ENCODE measurements at places on chromosomes 2 and 18.

- no peak for DNase-seq
Observed at GRCh38 chr2:29323301-29323700, 208.1 kb downstream of the CLIP4 start.

GRCh38 chr2:39118786-39119499 is 1.9 kb downstream of the SOS1 start:
- peak; percentile 47 for DNase-seq

- DNase-seq = no peak
Observed at GRCh38 chr18:74928194-74928968, 280.6 kb downstream of the PTGR3 start.

GRCh38 chr2:75135776-75136400 is 63.4 kb downstream of the TACR1 start:
- no peak for DNase-seq

DNA sequence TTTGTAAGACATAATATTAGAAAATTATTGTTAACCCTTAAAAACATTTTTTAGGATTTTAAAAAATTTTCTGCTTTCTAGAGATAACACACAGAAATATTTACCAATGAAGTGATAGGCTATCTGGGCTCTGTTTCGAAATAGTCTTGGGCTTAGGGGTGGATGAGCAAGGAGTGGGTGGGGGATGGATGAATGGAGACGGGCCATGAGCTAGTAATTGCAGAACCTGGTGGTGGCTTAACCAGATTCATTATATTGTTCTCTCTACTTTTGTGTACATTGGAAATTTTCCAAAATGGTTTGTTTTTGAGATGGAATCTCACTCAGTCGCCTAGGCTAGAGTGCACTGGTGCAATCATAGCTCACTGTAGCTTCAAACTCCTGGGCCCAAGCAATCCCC is 89.6 kb downstream of the TCF7L1 start:
- DNase-seq = no peak

DNA sequence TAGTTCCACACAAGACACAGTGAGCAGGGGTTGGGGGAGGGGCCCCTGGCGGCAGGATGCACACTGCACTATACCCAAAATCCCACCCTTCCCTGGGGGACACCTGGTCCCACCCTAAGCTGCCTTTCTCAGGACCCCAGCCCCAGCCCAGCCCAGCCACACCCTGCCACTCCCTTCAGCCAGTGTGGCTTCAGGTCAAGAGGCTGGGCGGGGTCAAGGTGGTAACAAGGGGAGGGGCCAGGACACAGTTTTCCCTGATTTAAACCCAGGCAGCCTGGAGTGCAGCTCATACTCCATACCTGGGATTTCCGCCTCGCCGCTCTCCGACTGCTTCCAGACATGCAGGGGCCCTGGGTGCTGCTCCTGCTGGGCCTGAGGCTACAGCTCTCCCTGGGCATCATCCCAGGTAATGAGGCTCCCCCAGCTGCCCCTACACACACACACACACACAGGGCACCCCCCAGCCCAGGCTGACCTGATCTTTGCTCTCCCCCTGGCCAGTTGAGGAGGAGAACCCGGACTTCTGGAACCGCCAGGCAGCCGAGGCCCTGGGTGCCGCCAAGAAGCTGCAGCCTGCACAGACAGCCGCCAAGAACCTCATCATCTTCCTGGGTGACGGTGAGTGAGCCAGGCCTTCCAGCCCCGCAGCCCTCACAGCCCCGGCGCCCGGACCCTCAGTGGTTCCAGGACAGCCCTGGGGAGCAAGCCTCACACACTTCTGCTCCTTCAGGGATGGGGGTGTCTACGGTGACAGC is at the start of gene ALPG:
Gene ALPG, plus strand, starts transcription at position 289 of the 755 bp plus-strand sequence. Its CDS starts 51 bp downstream, at position 340.
- DNase-seq = no peak

- DNase-seq = no peak
Observed at GRCh38 chr18:57748770-57749603, 54.1 kb downstream of the ATP8B1 start.

DNA sequence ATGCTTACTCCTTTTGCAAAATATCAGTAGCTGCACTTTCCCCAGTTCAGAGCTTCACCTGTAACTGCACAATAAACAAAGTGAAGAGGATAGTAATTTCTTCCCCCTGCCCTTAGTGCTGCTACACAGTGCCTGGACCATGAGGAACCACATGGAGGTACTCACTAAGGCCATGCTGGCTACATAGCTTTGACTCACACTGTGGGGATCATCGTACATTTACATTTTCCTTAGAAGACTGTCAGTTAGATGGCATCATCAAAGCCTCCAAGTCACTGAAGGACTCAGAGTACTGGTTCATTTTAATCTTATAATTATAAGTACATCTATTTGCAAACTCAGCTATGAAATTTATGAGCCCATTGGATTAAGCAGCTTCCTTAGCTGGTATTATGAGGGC is 1416.5 kb upstream of the CELF4 start:
- DNase-seq = no peak

DNA sequence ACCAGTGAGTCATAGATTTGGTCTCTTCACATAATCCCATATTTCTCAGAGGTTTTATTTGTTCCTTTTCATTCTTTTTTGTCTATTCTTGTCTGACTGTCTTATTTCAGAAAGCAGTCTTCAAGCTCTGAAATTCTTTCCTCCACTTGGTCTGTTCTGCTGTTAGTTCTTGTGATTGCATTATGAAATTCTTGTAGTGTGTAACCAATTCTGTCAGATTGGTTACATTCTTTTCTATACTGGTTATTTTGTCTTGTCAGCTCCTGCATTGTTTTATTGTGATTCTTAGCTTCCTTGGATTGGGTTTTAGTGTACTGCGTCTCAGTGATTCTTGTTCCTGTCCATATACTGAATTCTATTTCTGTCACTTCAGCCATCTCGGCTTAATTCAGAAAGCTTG is 18.6 kb downstream of the EHBP1 start:
- DNase-seq = no peak

- DNase-seq = peak; percentile 29
Observed at GRCh38 chr2:28048341-28048740, 157.8 kb downstream of the BABAM2 start.

DNA sequence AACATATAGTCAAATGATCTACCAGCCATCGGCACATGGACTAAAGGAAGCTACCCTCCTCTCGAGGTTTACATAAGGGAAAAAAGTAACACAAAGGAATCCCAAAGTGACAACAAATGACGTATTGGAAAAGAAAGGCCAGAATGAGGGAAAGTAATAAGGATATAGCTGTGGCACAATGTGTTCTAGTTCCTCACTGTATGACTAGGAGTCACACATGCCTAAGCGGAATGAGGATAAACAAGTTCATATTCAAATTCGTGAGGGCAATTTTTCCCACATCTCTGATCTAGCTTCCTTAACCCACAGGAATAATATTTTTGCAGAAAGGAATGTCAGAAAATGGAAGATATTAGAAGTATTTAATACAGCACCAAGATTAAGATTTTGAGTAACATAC is 162.3 kb upstream of the PID1 start:
- DNase-seq = no peak

DNA sequence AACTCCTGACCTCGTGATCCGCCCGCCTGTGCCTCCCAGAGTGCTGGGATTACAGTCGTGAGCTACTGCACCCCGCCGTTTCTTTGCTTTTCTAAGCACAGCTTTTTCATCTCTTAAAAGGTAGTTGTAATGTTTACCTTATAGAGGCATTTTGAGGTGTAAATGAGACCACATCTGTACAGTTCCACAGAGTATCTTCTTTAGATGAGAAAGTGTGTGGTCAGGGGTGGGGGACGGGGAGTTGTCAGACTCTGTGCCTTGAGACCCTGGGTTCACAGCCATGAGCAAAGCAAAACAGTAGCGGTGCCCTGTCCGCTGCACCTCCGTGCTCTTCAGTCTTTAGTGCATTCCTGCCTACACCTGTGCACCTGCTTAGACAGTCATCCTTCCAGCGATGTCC is 251.6 kb downstream of the ZNF407 start:
- DNase-seq = no peak

DNA sequence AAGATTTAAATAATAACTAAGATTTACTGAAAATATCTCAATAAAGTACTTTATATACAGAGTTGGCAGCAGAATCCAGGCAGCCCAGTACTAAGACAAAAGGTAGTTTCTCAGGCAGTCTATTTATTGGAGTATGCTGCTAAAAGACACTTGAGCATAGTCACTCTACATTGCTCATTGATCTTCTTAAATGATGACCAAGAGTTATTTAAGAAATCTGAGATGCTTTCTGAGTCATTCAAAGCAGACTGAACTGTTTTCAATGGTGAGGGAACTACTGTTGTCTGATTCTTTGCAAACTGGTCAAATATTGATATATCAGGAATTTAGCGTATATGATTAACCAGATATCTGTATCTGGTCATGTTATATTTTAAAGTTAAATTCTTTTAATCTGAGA is 133.6 kb downstream of the PHLPP1 start:
- no peak for DNase-seq

- peak; percentile 17 for DNase-seq
Observed at GRCh38 chr18:42030586-42031182, 75.7 kb downstream of the PIK3C3 start.

DNA sequence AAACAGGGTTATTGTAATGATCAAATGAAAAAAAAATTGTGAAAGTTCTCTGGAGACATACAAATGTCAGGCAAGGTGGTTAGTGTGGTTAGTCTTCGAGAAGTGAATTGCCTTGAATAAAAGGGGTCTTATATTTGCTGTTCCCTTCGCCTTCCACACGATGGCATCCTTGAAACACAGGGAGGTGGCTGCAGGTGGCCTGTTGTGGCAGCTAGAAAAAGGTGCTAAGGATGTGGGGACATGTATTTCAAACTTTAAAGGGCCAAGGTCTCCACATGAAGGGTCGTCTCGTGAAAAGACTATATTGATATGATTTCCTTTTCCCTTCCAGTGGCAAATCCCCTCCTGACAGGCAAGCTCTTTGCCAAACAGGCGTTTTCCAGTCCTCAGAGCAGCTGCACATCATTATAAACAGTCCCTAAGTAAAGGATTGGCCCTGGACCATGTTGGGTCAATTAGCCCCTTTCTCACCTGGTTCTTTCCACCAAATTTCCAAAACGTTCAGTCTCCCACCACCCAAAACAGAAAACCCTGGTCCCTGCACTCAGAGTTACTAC is 68.5 kb downstream of the COPS8 start:
- peak; percentile 49 for DNase-seq

DNA sequence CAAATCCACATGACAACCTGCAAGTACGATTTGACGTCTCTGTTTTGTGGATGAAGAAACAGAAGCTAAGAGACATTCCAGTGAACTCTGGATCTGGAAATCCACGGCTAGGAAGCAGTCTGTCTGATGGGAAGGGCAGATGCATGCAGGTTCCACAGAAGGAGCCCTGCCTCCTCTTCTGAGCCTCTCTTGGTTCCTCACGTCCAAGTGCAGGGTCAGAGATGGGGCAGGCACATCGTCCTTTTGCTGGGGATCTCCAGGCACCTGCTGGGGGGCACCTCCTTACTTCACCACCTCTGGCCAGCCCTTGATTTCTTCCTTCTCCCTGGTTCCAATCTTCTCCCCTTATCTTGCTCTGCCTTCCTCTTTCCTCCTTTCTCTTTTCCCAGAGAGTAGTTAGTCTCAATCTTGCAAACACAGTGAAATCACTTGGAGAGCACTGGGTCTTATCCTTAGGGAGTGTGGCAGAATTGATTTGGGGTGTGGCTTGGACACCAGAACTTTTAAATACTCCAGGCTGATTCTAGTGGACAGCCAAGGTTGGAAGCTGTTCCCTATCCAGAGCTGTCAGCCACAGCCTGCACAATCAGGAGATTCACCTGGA is 137.8 kb downstream of the BCL2 start:
- DNase-seq = no peak

DNA sequence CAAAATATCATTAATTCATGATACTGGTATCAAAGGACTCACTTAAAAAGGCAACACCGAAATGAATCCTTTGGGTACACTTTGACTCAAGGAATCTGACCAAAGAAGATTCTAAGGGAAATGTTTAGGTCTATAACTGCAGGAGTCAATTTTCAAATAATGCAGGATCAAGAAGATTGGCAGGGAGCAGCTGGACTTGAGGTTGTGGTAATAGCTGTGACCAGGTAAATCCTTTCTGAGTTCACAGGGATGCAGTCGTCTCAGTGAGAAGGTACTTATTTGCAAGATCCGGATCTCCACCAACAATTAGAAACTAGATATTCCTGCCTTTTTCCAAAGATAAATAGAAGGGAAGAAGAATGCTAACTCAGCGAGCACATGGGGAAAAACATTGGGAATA is 96.9 kb downstream of the SCN9A start:
- DNase-seq = peak; percentile 1

Measured in LHCN-M2 (cell line).